ENCODE measurements at places on chromosomes 7 and 10.

DNA sequence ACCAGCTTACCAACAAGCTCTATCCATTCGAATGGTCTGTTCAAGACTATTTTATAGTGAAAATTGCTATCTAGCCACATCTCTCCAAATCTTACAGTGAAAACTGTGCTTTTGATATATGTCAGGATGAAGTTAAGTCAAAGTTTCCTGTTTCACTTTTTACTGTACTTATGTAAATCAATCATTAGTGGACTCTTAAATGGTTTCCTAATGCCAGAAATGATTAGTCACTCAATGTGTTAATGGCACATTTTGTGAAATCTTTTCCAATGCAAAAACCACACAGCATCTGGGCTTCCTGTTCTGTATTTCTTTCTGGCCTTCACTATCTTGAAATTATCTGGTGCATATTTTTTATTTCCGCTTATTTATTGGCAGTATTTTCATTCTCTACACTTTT, 87.3 kb upstream of the STEAP1B start:
- no peak for DNase-seq

DNA sequence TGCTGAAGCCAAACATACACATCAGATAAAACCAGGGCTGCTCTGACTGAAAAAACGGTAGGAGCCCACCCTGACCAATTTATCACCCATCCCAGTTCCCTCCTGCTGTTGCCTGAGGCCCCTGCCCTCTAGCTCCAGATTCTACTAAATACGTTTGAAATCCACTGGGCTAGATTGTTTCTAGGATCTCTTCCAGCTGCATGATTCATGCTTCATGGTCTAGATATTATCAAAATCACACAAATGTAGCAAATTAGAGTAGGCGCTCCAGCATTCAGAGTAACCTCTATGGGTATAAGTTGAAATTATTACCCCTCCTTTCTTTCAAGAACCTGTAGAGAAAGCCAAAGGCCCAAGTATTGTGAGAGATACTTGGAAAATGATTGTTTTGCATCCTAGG, 151.2 kb upstream of the FAM13C start:
- DNase-seq, result no peak

GRCh38 chr10:70458329-70459060, 17.0 kb upstream of the NODAL start:
- peak; percentile 64 for DNase-seq

GRCh38 chr10:85794553-85794952, 572.0 kb downstream of the GRID1 start:
- DNase-seq, result no peak

DNA sequence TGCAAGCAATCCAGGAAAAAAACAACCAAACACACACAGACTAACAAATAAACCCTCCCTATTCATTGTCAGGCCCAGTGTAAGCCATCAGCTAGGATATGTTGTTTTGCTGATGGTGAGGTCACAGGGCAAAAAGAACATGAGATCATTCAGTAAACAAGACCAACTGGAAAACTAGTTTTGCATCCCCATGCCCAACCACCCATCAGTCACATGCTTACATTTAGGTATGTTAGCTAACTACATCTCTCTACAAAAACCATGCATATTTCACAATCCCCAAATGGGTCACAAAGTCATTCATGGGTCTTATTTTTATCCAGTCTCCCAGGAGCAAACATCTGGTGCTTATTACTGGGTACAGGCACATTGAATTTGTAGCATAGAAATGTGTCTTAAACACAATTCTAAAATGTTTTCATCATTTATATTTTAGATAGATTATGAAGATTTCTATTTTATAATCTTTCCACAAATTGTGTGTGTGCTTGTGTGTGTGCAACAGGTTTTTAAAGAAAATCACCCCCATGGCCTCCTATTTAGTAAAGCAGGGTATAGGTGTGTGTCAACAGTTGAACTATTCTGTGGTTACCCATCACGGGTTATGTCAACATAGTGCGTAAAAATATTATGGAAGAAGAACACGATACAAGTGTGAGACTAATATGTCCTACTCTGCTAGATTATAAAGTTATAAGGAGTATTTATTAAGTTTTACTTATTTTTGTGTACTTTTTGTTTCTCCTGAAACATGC, 103.8 kb upstream of the AKR1E2 start:
- no peak for DNase-seq
